Esophagus muscularis mucosa (tissue), 4 donors: ENCODE measurements at places on chromosomes 2 and 18. TPM values are rescaled to one million over a fixed set of nuclear protein-coding genes. Genes with fewer than 3 reads are reported as not detected.

DNA sequence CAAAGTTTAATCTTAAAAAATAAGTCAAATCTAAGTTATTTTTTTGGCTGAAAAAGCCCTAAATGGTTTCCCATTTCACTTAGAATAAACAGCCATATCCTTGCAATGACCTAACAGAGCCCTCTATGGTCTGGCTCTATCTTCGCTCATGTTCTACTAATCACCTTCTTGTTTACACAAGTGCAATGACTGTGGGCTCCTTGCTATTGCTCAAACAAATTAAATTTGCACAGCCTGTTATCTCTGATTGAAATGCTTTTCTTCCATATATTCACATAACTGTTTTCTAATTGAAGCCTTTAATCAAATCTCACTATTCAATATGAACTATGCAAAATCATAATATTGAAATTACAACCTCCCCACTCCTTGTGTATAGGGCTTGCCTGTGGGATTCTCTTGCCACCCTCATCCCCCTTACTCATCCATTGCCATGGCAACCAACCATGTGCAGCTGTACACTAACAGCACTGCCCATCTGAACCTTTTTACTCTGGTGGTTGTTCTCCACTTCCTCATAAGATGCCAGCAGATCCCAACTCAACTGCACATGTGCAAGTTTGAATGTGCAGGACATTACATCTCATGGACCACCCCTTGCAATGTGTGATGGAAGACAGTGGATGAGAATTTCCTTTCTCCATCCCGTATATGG, 1083.2 kb downstream of the SOCS6 start:
- H3K27ac ChIP-seq, result no peak overlapping the region
- no peaks in the 10 kb centered on the region for H3K27me3 ChIP-seq
- no peak for DNase-seq
- H3K4me1 ChIP-seq, result no peaks in the 10 kb centered on the region

- H3K4me1 ChIP-seq, result peaks cover 4% of the 10 kb centered on the region
- no peaks in the 10 kb centered on the region for H3K27me3 ChIP-seq
- no peak overlapping the region for H3K27ac ChIP-seq
- no peak overlapping the region for H3K4me3 ChIP-seq
- H3K36me3 ChIP-seq, result no peaks in the 10 kb centered on the region
Observed at GRCh38 chr2:236668531-236668969, 98.9 kb downstream of the ACKR3 start.

GRCh38 chr2:119010336-119010735, 68.3 kb downstream of the MARCO start:
- H3K4me1 ChIP-seq, result peaks cover 6% of the 10 kb centered on the region
- H3K27me3 ChIP-seq, result peaks cover 4% of the 10 kb centered on the region
- no peak overlapping the region for H3K27ac ChIP-seq
- H3K4me3 ChIP-seq, result no peak overlapping the region
- H3K36me3 ChIP-seq, result no peaks in the 10 kb centered on the region
- DNase-seq, result no peak

- H3K4me3 ChIP-seq, result no peak overlapping the region
- H3K4me1 ChIP-seq, result peaks cover 6% of the 10 kb centered on the region
- H3K27me3 ChIP-seq, result no peaks in the 10 kb centered on the region
- no peak for DNase-seq
- H3K27ac ChIP-seq, result no peak overlapping the region
Observed at GRCh38 chr2:121670181-121670580, 20.9 kb upstream of the CLASP1 start.

The CYP27A1 gene
- 22.4 TPM for total RNA-seq

The NXPH2 gene
- total RNA-seq, result not detected

The SNX17 gene
- 151 TPM for total RNA-seq
